COR-L47 (cell line): ENCODE measurements at places on chromosomes 11 and 22.

DNA sequence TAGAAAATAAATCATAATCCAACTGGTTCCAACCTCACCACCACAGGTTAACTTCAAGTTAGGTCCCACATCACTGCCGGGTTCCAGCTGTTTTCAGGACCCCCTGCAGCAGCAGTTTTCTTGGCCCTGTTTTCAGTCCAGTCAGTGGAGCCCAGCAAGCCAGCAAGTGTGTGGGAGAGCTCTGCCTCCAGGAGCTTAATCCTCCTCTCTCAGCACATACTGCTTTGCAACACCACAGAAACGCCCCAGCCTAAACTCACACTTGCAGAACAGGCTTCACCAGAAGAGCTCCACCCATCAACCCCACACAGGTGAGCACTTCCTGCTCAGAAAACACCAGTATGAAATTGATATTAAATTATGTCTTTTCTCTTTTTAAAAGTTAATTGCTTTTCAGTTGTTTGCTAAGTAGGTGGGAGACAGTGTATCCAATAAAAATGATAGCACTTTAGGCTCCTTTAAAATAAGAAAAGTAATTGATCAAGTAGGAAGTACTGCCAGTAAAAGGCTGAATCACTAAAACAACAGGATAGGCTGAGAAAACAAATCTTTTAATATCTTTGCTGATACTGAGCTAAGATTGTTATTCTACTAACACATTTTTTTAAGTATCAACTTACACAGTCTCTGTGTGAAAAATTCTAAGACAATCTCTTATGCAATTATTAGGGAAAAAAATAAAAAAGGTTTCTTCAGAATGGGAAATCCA, 81.5 kb upstream of the TP53AIP1 start:
- no peak for DNase-seq

DNA sequence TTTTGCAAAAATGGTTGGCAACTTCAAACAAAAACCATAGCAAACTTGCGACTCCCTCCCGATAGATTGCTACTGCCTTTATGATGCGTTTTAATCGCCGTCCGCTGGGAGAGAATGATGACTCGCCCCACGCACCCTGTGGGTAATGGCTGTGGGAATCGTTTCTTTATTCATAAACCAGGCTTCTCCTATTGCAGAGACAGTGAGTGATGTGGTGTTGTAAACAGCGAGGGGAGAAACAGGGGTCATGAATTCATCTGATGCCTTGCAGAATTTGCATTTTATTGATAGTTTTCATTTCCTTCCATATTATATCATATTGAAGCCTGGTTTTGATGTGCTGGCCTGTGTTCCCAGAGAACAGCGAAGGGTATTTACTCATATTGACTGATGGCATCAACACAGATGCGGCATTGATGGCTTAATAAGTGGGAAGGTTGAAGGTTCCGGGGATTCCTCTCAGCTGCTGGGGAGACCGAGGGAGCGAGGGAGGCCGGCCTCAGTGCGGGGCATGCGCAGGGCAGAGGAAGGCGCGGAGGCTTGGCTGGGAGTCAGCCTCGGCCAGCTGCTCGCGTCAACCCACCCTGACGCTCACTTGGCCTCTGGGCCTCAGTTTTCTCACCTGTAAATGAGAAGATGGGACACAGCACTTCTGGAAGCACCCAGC, 41.3 kb downstream of the ARHGAP8 start:
- no peak for DNase-seq

GRCh38 chr11:102322560-102322959, 5.3 kb downstream of the BIRC3 start:
- DNase-seq = no peak

- no peak for DNase-seq
Observed at GRCh38 chr11:119788911-119789560, 60.0 kb upstream of the NECTIN1 start.

- DNase-seq = no peak
Observed at GRCh38 chr11:1544536-1544935, 27.5 kb downstream of the DUSP8 start.

GRCh38 chr11:119168471-119169281, at the start of gene NLRX1:
NLRX1 (plus strand) TSS chr11:119168725; CDS start chr11:119171404, 2,679 bp downstream.
- peak; percentile 75 for DNase-seq

- DNase-seq = no peak
Observed at GRCh38 chr11:67408437-67409200, 4.7 kb downstream of the TBC1D10C start.
